ENCODE measurements at places on chromosomes 11 and 22.
A peak's percentile ranks its signal among the peaks of the same experiment; 100 is the strongest.

DNA sequence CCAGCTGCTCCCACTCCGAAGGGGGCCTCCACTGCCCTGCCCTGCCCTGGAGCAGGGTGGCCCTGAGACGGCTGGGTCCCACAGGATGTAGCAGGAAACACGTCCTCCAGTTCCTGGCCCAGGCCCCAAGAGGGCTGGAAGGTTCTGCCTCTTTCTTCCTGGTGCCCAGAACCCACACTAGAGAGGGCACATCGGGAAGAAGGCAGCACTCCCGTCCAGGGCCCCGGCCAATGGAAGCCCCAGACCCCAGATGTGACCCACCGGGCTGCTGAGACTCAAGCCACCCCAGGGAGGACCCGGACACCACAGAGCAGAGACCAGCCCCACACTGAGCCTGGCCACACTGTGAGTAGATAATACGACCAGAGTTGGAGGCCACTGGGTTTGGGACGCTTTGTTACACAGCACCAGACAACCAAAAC, 71.2 kb downstream of the CELSR1 start:
- DNase-seq = no peak

- DNase-seq = no peak
Observed at GRCh38 chr11:128827191-128827893, 39.8 kb downstream of the KCNJ1 start.

DNA sequence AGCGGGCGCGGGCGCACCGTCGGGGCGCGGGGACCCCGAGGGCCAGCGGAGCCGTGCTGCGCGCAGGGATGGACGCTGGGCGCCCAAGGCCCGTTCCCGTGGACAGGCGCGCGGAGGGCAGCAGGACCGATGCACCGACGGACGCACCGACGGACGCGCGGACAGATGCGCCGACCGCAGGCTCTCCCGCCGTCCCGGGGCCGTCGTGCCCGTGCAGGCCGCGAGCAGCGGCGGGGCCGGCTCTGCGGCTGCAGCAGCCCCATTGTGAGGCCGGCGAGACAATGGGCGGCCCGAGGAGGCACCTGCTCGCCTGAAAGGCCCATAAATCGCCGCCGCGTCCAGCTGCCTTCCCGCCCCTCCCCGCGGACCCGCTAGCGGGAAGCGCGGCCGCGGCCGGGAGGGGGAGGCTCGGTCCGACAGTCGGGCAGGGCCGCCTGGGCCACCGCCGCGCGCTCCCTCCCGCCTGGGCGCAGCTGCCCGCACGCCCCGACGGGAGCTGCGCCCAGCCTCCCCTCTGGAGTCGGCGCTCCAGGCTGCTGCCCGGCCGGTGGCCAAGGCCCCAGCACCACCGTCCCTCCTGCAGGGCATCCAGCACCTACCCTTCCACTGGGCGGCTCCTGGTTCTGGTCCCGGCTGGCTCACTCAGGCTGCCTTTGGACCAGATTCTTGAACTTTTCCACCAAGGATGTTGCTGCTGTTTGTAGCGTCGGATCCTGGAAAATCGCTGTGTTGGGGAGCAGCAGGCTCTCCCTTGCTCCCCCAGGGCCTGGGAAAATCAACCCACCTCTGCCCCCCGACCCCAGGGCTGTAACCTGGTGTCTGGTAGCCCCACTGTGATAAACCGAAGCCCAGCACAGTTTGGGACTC, 15.8 kb downstream of the CDKN1C start:
- no peak for DNase-seq

DNA sequence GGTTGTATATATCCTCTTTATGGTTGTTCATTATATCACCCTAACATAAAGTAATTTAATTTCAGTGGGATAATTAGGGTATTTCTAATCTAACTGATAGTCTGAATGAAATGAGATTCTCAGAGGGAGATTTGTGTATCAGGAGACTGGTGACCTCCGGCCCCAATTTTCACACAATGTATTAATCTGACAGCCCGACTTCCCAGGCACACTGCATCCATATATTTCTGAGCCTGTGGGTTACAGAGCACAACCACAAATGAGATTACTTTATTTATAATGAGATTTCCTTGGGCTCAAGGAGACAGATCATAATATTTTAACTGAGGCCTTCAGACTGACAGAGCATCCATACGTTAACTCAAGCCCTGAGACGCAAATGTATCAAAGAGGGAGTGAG, 125.9 kb downstream of the RCN1 start:
- no peak for DNase-seq

GRCh38 chr11:120381401-120381800, 45.2 kb downstream of the ARHGEF12 start:
- DNase-seq = no peak

DNA sequence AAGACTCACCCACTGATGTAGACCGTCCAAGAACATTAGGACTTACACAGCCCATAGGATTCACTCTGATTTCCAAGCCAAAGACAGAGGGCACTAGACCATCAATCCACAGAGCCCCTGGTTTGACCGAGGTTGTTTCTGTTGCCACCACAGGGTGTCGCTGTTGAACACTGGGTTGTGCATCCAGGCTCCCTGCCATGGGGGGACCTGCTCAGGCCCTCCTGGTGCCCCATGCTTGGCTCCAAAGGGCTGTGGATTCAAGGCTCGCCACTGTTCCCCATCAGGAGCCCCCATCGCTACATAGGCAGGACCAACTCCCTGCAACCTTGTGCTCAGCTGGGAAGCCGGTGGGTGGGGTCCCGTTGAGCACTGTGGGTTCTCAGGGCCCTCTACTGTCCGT, 128.0 kb upstream of the ANO1 start:
- DNase-seq = no peak

DNA sequence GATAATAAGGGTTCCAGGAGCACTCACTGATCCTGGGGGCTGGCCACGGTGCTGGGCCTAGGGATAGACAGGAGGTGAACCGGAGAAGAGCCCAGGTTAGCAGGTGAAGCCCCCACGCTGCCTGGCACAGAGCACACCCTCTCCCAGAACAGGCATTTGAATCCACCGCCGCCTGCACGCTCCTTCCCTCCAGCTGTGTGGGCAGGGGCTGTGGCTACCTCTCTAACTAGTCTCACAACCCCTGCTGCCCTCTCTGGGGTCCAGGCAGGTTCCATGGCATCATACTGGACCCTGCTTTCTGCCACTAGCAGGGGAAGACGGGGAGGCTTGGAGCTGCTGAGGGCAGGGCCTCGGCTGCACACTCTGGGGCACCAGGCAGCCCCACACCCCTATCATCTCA, 358.0 kb downstream of the CTTN start:
- no peak for DNase-seq

- DNase-seq = no peak
Observed at GRCh38 chr11:12287374-12288211, 89.8 kb upstream of the PARVA start.

DNA sequence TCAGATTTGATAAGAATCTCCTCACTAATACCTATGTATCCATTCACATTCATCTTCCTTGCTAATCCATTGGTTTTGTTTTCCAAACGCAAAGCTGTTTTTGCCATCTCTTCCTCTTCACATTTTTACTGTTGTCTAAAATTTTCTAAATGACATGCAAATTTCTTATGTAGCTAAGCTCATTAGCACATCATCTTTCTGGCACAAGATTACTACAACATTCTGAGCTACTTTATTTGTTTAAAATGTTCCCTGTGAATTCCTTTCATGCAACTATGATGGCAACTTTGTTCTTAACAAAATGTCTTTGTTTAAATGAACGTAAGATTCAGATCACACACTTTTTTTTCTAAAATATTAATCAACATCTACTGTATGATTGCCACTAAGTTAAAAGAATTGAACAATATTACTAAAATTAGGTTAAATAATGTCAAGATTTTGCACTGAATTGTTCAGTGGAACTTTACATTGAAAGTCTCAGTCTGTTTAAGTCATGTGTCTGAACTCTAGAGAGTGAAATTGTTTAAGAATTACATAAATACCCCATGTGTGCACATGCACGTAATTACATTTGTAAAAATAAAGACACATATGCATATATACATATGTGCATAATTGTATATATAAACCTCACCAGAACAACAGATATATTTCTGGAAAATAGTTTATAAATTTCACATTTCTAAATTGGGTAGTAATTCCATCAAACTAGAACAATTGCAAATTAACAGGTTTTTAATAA, 688.4 kb downstream of the CNTN5 start:
- no peak for DNase-seq

DNA sequence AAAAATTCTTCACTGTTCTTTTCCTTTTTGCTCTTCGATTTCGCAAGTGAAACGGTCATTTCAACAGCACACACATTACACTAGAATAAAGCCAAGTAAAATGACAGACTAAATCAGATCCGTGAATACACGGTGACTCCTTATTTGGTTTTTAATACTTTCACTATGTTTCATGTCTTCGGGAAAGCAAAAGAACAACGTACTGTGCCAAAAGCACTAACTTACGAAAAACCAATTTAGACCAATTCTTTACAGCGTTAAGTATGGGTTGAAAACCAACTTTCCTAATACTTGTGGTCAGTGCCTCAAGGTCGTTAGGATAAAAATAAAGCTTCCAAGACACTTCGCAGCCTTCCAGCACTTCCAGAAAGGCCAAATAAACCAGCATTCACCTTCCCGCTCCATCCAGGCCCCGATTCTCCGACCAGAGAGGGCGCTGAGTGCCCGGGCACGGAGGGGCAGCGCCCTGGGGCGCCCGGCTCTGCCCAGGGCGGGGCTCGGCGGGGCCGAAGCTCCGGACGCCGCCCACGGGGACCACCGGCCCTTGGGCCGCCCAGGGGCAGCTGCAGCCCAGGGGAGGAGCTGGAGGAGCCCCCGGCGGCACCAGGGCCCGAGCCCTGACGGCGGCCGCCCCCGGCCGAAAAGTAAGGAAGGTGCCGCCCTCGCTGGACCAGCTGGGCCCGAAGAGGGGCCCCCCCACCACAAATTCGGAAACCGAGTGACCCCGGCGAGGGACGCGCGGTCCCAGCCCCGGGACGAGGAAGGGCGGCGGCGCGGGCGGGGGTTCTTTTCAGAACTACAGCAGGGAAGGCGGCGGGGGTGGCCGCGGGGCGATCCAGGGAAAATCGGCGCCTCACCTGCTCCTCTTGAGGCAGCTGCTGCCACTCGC, 499 bp downstream of the ATL3 start:
- DNase-seq = peak; percentile 14

GRCh38 chr11:72589802-72590761, 84.1 kb downstream of the PDE2A start:
- DNase-seq = peak; percentile 28

DNA sequence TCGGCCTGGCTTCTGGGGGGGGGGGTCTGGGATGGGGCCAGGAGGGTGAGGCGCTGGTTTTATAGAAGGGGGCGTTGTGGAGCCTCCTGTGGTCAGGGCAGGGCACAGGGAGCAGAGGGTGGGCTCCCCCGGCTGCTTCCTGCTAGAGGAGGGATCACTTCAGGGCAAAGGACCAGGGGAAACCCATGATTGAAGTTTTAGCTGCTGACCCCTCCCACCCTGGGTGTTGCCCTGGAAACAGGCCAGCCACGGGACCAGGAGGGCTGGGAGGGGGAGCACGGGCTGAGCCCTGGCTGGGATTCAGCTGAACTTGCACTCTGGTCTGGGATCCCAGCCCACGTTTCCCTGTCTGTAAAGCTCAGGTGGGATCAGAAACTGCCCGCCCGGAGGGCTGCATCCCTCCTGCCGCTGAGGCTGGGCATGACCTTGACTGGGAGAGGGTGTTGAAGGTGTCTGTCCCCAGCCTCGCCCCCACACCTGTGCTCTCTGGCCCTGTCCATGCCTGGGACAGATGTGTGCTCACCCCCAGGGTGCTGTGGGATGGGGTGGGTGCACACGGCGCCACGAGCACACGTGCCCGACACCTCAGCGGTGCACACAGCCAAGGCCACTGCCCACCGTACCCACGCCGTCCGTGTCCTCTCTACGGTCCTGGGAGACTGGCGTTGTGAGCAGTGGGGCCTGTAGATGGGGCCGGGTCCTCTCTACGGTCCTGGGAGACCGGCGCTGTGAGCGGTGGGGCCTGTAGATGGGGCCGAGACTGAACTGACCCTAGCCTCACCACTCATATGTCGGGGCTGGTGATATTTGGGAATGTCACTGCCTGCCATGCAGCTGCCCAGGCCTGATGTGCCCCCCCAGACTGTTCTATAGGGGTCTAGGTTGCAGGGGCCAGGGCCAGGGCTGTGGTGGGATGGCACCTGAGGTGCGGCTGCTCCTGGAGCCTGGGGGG, 2.3 kb downstream of the TSPAN4 start:
- DNase-seq = no peak

GRCh38 chr11:89736566-89736965, 26.5 kb downstream of the TRIM77 start:
- no peak for DNase-seq

- DNase-seq = no peak
Observed at GRCh38 chr22:42132457-42132856, 1.8 kb upstream of the CYP2D6 start.

- no peak for DNase-seq
Observed at GRCh38 chr11:68437927-68438657, 22.5 kb upstream of the PPP6R3 start.

DNA sequence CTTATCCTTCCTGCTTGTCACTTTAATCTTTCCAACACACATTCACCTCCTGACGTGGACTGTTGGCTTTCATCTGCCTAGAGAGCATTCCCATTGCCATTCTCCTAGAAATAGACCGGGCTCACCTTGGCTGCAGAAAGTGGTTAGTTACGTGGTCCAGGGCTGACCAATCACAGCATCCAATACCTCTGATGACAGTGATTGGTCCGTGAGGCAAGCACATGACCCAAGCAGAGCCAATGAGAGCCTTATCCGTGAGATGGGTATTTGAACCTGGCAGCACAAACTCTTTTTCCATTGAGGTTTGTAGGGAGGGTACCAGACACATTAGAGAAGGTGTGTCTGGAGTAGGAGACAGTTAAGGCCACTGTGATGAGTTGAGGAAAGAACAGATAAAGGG, 85.8 kb downstream of the MIAT start:
- DNase-seq = no peak

- DNase-seq = no peak
Observed at GRCh38 chr22:41535244-41535643, 9.0 kb downstream of the POLR3H start.

DNA sequence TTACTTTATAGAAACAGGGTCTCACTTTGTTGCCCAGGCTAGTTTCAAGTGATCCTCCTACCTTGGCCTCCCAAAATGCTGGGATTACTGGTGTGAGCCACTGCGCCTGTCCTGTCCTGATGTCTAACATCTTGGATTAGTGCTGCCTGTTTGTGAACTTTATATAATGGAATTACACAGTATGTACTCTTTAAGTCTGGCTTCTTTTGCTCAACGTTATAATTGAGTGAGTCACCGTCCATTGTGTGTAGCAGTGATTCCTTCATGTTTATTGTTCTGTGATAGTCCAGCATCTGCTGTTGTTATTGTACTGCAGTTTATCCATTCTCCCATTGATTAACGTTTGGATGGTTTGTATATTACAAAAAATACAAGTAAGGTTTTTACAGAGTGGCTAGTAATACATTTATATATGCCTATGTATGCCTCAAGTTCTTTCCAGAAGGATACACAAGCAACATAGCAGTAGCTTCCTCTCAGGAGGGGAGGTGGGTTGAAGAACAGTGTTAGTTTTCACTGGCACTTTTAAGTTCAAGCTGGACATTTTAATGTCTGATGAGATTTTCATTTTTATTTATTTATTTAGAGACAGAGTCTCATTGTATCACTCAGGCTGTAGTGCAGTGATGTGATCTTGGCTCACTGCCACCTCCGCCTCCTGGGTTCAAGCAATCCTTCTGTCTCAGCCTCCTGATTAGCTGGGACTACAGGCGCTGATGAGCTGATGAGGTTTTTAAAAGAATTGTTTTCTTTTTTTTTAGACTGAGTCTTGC, 25.2 kb upstream of the MICALL1 start:
- DNase-seq = no peak

- no peak for DNase-seq
Observed at GRCh38 chr11:1876361-1877063, 15.2 kb downstream of the PRR33 start.

Measured in CD4-positive, alpha-beta T cell treated with Interleukin-6 at 100 ng/mL for 8 hours (primary cell).